ENCODE measurements at places on chromosomes 7 and 10.

DNA sequence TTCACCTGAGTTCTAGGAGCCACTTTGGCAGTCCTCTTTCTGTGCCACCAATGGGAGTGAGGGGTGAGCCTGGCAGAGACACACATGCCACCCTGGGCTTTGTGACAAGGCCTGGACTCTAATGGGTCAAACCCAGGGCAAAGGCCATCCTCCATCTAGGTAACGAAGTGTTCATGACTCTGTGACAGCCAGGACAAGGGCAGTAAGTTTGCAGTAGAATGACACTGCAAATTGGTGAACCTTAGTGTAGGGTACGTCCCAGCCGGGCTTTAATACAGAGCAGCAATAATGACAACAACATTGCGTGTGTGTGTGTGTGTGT lies 43.3 kb downstream of the PAPSS2 start:
- DNase-seq, result no peak

DNA sequence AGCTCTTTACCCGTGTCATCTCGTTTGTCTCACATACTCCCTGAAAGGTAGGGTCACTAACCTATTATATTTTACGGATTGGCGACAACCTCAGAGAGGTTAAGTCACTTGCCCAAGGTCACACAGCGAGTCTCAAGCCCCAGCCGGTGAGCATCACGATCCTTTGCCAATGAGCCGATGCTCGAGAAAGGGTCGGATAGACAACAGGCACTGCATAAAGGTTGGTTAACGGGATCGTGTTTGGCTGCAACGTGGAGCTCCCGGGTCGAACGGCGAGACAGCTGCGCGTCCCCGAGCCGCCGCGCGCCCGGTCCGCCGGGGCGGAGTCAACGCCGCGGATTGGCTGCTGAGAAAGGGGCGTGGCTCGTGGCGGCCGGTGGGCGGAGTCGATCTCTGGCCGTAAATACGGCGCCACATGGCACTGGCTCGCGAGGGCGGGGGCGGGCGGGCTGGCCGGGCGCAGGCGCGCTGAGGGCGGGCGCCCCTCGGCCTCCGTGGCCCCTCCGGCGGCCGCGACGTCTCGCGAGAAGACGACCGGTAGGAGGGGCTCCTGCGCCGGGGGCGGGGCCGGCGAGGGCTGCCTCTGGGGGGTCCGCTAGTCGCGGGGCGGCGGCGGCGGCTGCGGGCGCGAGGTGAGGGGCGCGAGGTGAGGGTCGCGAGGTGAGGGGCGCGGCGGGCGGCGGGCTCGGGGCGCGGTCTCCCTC lies at the start of gene CHST12:
Gene CHST12 (plus strand): TSS at position 598 of the 704 bp plus-strand sequence. CDS start 29,029 bp downstream, outside the sequence.
- DNase-seq, result peak; percentile 76

DNA sequence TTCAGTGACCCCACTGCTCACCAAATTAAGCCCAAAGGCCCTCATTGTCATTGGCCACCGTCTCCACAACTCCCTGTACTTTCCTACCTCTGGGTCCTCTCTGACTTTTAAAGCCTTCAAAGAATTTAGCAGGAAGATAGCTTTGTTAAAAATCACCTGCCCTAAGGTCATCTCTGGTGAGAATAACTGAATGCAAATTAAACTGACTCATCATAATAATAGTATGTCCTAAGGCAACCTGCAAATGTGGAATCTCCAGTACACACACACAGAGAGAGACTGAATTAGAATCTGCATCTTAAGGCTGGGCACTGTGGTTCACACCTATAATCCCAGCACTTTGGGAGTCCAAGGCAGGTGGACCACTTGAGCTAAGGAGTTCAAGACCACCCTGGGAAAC lies 24.1 kb downstream of the OAT start:
- DNase-seq, result no peak

DNA sequence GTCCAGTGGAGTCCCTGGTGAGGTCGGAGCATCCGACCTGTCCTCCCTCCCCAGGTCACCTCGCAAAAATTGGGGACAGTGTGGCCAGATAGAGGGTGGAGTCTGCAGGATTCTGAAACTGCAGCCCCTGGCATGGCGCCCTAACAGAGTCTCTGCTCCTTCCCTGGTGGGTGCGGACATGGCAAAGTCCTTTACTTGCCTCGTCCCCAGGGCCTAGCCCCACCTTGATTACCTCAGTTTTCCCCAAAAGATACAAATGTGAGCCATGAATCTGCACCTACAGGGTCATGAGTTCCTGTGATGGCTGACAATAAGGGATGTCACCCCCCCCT lies 47.7 kb downstream of the NPVF start:
- no peak for DNase-seq

DNA sequence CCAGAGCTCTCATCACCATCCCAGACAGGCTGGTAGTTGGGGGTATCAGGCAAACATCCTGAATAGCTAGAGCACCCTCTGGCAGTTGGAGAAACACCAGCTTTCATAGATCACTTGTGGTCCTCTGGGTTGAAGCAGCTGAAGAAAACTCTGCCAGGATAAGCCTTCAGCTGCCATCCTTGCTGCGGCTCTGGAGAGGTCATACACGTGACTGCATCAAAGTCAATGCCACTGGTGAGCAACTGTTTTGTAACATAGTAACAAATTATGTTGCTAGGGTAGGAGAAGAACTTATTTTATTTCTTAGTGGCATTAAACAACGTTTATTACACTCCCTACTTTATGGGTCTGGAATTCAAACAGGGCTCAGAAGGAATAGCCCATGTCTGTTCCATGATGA lies 19.2 kb upstream of the PANK1 start:
- DNase-seq, result no peak

DNA sequence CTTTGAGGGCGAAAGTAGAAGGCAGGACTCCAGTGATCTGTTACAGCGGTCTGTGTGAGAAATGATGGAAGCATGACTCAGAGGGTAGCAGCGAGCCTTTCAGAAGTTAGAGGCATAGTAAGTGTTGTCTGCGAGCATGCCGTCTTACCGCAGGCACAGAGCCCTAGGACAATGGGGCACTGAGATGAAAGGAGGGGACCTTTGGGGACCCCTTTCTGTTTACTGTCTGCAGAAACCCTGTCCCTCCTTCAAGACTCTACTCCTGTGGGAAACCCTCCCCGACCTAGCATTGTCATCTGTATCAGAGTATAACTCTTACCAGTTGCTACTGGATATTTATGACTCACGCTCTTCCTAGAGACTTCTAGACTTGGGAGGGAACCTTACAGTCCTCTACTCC lies 87.2 kb upstream of the AGK start:
- DNase-seq, result no peak

DNA sequence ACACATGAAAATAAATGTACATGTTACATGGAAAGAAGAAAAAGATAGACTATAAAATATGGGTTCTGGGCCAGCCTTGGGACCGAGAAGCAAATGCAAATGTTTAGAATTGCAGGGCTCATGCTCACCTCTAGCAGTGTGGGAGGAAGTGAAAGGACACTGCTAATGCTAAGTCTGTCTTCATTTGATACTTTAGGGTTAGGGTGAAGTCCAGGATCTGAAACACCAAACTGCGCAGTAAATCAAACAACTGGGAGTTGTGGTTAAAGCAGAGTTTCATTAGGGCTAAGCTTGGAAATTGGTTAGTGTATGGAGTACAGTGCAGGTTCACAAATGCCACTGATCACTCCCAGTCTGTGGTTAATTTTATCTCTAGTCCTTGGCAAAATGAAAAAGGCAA lies 73.2 kb upstream of the PDK4 start:
- DNase-seq, result no peak

DNA sequence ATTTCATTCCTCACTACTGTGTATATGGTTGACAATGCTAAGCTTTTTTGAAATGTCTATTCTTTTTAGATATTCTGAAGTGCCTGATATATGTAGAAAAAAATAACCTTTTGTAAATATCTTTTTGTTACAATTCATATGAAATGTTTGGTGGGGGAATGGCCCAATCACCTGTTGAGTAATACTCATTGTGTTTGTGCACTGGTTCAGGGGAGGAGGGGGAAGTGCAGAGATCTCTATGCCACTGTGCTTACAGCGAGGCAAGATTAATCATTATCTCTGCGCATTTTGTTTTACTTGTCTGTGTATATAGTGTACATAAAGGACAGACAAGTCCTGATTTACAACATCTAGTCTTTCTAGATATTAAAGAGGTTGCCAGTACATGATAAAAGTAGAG lies 25.2 kb downstream of the NUP42 start:
- DNase-seq, result no peak

DNA sequence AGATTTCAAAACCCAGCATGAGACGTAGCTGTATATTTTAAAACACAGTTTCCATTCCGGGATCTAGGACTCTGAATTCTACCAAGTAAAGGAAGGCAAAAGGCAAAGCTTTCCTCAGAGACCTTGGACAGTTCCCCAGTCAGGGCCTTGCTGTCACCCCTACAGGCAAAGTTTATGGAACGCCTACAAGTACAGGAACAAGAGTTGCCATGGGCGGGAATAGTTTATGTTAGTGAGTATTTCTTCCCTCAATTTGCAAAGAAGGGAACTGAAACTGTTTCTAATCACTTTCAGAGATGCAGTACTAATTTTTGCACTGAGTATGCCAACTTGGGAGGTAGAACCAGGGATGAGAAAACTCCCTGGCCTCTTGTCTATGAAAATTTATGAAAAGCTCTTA lies 68.2 kb upstream of the LRGUK start:
- DNase-seq, result no peak

- no peak for DNase-seq
Observed at GRCh38 chr10:47051741-47052238, 140.6 kb downstream of the PTPN20 start.

- peak; percentile 16 for DNase-seq
Observed at GRCh38 chr7:137343281-137343841, at the start of gene PTN. PTN (minus strand) TSS chr7:137343733; CDS start chr7:137254973, 88,760 bp downstream.

All from foreskin melanocyte (primary cell).